ENCODE measurements at places on chromosomes 13 and 19.

DNA sequence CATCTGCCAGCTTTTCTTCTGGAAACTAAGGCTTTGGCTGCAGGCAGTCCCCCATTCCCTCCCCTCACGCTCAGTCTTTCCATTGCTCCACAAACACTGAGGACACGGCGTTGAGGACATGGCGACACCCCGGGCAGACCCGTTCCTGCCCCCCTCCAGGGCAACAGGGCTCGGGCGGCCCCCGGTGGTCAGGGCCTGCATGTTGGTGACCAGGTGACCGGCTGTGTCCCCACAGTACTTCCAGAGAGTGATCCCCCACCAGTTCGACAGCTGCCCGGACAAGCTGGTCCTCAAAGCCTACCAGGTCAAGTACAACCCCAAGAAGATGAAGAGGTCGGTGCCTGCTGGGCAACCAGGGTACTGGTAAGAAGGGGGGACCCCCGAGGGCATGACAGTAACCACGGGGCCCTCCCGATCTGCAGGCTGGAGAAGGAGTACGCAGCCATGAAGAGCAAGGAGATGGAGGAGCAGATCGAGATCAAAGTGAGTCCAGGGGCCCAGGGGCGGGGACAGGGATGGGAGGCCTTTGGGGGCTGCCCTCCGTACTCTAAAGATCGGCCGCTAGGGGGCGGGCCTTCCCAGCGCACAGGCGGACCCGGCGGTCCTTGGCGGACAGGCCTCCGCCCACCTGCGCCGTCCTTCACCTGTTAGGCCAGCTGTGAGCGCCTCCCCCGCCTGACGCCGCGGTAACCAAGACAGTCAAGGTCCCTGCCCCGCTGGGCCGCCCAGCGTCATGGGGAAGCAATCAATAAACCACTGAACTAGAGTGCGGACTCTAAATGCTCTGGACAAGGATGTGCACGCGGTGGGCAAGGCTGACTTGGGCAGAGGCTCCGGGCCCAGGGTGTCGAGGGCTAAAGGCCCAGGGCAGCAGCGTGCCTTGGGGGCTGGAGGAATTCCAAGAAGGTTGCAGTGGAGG is 21.1 kb downstream of the PRR36 start:
- peak; percentile 90 for DNase-seq

GRCh38 chr19:40398417-40399131 is 8.6 kb upstream of the HIPK4 start:
- peak; percentile 85 for DNase-seq

- peak; percentile 89 for DNase-seq
These were observed 24.2 kb downstream of the KEAP1 start for GRCh38 chr19:10478903-10479384.

DNA sequence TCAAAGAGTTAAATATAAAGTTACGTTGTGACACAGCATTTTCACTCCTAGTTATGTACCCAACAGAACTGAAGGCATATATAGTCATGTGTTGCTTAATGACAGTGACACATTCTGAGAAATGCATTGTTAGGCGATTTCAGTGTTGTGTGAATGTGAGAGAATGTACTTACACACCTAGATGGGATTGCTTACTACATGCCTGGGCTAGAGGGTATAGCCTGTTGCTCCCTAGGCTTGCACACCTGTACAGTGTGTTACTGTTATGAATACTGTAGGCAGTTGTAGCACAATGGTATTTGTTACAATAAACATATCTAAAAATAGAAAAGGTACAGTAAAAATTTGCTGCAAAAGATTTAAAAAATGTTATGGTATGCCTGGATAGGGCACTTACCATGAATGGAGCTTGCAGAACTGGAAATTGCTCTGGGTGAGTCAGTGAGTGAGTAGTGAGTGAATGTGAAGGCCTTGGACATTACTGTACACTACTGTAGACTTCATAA is 89.2 kb downstream of the DHRS12 start:
- DNase-seq = no peak

Measured in ecto neural progenitor cell (in vitro differentiated cells).